Glutamatergic neuron (in vitro differentiated cells): ENCODE measurements at places on chromosomes 13 and 19. TPM values are rescaled to one million over a fixed set of nuclear protein-coding genes. Genes with fewer than 3 reads are reported as not detected.
A peak's percentile ranks its signal among the peaks of the same experiment; 100 is the strongest.

DNA sequence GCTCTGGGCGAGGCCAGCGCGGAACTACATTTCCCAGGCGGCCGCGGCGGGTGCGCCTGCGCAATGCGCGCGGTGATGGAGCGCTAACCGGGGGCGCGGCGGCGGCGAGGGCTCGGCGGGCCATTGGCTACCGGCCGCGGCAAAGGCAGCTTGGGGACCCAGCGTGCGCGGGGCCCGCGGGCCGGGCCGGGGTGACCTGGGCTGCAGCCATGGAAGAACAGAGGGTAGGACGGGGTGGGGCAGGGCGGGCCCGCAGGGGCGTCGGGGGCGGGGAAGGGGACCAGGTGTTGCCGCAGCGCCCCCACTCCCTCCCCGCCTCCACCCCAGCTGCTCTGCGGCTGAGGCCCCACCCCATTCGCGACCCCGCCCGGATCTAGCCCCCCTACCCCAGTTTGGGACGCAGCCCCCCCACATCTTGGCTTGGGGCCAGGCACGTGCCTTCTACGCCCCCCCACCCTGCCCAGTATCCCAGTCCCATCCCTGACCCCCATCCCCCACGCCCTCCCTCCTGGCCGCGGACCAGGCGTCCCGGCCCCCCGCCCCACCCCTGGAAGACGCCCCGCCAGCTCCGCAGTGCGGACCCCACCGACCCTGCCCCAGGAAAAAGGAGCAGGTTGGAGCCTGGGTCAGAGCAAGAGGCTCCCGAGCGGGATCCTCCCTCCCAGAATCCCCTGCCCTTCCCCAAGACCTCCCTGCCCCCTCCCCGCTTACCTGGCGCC lies at the start of gene FSD1:
Gene FSD1 (plus strand): TSS at position 61 of the 719 bp plus-strand sequence. CDS start 149 bp downstream, at position 210.
- H3K4me3 ChIP-seq = peak within 1 kb of the TSS; percentile 85
- peaks cover 7% of the 10 kb centered on the region for H3K4me1 ChIP-seq
- DNase-seq = peak; percentile 95
- peaks cover 12% of the 10 kb centered on the region for H3K27me3 ChIP-seq

DNA sequence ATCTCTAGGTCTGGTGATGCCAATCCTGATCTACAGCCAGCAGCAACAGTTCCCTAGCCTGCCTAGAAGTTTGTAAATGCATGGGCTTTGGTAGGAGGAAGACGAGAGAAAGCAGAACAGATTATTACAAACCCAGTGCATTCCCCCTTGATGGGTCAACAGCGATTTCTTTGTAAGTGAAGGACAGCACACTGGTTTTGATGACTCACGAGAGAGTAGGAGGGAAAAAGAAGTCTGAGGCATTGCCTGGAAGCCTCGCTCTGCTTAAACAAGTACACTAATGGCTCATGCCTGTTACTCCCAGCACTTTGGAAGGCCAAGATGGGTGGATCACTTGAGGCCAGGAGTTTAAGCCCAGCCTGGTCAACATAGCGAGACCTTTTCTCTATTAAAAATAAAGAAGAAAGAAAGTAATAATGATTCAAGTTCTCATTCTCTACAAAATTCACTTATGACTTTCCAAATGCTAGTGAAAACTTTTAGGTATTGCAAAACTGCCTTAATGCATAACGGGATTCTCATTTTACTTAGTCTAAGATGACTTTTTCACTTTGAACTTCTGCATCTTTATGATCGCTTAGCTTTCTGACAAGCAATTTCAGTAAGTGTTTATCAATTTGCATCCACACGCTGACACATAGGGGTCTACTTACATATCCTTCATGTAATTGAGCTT lies 47.7 kb upstream of the USPL1 start:
- H3K4me1 ChIP-seq = no peaks in the 10 kb centered on the region
- H3K4me3 ChIP-seq = no peak overlapping the region
- no peaks in the 10 kb centered on the region for H3K36me3 ChIP-seq
- no peak for DNase-seq
- no peaks in the 10 kb centered on the region for H3K27me3 ChIP-seq

DNA sequence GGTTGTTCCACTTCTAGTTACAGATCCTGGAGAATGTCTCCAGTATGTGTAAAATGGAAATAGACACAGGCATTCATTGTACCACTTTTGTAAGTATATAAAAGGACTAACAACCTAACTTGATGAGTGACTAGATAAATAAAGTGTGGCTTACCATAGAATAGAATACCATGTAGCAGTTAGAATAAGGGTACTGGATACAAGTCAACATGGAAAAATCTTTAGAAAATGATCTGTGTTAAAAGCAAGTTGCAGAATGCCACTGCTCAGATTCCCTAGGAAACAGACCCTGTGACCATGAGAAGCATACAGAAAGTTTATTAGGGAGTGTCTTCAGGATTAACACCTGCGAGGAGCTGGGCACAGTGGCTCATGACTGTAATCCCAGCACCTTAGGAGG lies 25.9 kb upstream of the RNASEH2B start:
- DNase-seq = no peak
- H3K27me3 ChIP-seq = no peaks in the 10 kb centered on the region
- H3K36me3 ChIP-seq = no peaks in the 10 kb centered on the region
- no peak overlapping the region for H3K4me3 ChIP-seq
- no peak overlapping the region for H3K27ac ChIP-seq
- no peaks in the 10 kb centered on the region for H3K4me1 ChIP-seq

DNA sequence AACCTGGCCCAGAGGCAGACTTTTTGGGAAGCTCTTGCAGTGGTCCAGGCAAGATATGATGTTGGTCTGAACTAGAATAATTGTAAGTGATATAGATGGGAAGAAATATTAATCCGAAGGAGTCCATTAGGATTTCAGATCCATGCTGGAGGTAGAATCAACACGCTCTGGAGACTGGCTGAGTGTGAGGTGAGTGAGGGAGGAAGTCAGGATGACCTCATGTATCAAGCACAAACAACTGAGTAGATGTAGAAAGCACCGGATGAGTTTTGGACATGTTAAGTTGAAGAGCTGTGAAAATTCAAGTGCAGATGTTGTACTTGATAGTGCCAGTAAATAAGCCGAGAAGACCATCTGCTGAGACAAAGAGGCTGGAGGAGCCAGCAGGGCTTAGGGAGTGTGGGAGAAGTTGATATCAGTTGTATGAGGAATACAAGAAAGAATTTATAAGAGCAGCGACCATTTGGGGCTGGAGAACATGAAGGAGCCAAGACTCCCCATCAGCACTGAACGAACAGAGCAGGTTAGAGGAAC lies 5.3 kb upstream of the CNMD start:
- no peak overlapping the region for H3K27ac ChIP-seq
- no peaks in the 10 kb centered on the region for H3K4me1 ChIP-seq
- peaks cover 7% of the 10 kb centered on the region for H3K27me3 ChIP-seq
- DNase-seq = no peak

DNA sequence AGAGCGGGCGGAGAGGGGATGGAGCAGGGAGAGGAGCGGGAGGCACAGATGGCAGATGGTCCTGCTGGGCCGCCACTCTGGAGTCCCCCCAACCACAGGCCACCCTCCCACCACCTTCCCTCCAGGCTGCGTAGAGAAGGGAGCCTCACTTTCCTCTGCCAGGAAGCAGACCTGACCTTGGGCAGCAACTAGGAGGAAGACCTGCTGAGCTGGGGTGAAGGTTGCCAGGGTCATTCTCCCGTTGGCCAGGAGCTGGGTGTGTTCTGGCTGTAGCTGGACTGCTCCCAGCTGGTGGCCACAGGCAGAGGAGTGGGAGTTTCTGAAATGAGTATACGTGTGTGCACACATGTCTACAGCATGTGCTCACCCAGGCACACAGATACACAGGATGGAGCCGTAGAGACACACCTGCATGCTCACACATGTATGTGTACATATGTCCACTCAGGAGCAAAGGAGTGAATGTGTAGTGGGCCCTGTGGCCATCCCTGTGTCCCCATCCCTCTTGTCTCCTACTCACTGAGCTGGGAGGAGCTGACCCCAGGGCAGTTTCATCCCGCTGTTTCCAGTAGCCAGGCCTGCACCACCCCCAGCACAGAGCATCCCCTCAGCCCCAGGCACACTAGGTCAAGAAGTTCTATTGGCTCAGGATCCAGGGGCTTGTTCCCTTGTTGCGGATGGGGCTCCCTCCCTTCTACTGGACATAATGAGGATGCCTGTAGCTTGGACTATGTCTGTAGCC lies 53.0 kb downstream of the CHST8 start:
- peak overlapping the region; percentile 97 for H3K27ac ChIP-seq
- peak; percentile 63 for DNase-seq
- no peaks in the 10 kb centered on the region for H3K36me3 ChIP-seq
- H3K4me1 ChIP-seq = peaks cover 73% of the 10 kb centered on the region

DNA sequence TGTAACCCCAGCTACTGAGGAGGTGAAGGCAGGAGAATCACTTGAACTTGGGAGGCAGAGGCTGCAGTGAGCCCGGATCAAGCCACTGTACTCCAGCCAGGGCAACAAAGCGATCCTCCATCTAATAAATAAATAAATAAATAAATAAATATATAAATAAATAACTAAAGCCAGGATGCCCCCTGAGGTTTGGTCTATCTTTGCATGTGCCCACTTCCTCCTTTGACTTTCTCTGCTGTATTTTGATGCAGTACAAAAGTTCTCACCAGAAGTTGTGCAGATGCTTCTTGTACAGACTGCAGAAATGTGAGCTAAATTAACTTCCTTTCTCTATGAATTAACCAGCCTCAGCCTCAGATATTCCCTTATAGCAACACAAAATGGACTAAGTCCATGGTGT lies 6.5 kb upstream of the N4BP2L2 start:
- no peak for DNase-seq
- H3K27me3 ChIP-seq = peaks cover 2% of the 10 kb centered on the region
- H3K27ac ChIP-seq = no peak overlapping the region
- no peaks in the 10 kb centered on the region for H3K36me3 ChIP-seq

GRCh38 chr19:51399231-51399630 lies 8.8 kb upstream of the C19orf84 start:
- no peak overlapping the region for H3K4me3 ChIP-seq
- H3K4me1 ChIP-seq = no peaks in the 10 kb centered on the region
- H3K27me3 ChIP-seq = peaks cover 2% of the 10 kb centered on the region
- H3K27ac ChIP-seq = no peak overlapping the region
- no peak for DNase-seq

- H3K36me3 ChIP-seq = no peaks in the 10 kb centered on the region
- peaks cover 9% of the 10 kb centered on the region for H3K4me1 ChIP-seq
- DNase-seq = no peak
- peaks cover 5% of the 10 kb centered on the region for H3K27me3 ChIP-seq
These were observed 5.5 kb downstream of the PNMA8C start for GRCh38 chr19:46423188-46423587.

DNA sequence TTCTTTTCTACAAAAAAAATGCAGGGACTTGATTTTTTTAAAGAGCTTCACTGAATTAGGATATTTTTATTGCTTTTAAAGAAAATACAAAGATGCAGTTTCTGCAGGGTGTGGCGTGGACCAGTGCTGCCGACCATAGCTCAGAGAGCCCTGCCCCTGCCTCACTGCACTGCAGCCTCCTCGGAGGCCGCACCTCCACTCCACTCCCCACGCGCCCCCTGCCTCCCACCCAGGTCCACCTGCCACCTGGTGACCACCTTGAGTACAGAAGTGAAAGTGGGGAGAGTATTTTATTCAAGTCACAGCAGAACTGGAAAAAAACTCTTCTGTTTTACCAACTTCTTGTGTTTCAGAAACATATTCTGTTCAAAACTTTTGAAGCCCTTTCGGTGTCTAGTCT lies 7.9 kb upstream of the F7 start:
- no peak overlapping the region for H3K27ac ChIP-seq
- H3K4me1 ChIP-seq = peaks cover 16% of the 10 kb centered on the region
- H3K36me3 ChIP-seq = no peaks in the 10 kb centered on the region
- no peak overlapping the region for H3K4me3 ChIP-seq

- peaks cover 1% of the 10 kb centered on the region for H3K4me1 ChIP-seq
- DNase-seq = no peak
- H3K27ac ChIP-seq = no peak overlapping the region
- peaks cover 3% of the 10 kb centered on the region for H3K27me3 ChIP-seq
- no peak overlapping the region for H3K4me3 ChIP-seq
These were observed 8.9 kb downstream of the KHSRP start for GRCh38 chr19:6415591-6416190.

DNA sequence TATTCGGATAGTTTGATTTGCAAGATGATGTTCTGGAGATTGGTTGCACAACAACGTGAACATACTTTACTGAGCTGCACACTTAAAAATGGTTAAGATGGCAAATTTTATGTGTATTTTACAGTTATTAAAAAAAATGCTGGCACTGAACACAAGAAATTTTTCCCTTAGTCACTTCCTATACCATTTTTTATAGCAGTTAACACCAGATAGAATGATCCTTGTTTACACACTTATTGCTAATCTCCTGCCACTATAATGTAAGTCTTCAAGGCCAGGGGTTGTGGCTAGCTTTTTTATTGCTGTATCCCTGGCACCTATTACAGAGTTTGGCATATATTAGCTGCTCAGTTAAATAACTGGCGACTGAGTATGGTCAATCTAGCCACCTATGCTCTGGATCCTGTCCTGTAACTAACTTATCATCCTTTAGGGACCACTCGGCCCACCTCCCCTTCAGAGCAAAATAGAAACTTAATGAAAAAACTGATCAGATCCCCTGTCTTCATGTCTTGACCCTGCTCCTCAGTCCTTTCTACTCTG lies 2.0 kb upstream of the EBPL start:
- H3K27ac ChIP-seq = no peak overlapping the region
- H3K4me3 ChIP-seq = no peak overlapping the region
- no peaks in the 10 kb centered on the region for H3K36me3 ChIP-seq
- H3K27me3 ChIP-seq = peaks cover 3% of the 10 kb centered on the region
- DNase-seq = no peak

GRCh38 chr19:54448040-54448773 lies 792 bp upstream of the LENG8 start:
- H3K36me3 ChIP-seq = peaks cover 13% of the 10 kb centered on the region
- H3K4me3 ChIP-seq = peak overlapping the region; percentile 91
- peak; percentile 79 for DNase-seq
- H3K4me1 ChIP-seq = peaks cover 12% of the 10 kb centered on the region
- peaks cover 21% of the 10 kb centered on the region for H3K27me3 ChIP-seq
- H3K27ac ChIP-seq = peak overlapping the region; percentile 99

GRCh38 chr13:114019367-114019766 lies 45.5 kb upstream of the C13orf46 start:
- DNase-seq = no peak
- no peak overlapping the region for H3K27ac ChIP-seq
- H3K4me1 ChIP-seq = peaks cover 3% of the 10 kb centered on the region

DNA sequence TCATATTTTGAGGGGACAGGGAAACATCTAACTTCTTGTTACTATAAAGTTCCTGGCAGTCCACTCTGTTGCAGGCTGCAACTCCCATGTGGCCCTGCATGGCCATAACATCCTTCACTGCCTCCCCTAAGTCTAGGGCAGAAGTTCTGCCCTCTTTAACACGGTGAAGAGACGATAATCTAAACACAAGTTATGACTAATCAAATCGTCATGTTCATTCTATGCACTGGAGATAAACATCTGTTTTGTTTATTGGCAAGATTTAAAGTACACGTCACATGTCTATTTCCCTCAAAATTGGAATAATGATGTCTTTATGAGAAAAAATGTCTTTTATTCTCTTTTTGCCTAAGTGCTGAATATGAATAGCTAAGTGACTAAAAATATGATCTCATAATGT lies 1629.4 kb downstream of the PCDH9 start:
- no peak for DNase-seq
- H3K36me3 ChIP-seq = no peaks in the 10 kb centered on the region
- H3K4me3 ChIP-seq = no peak overlapping the region
- H3K4me1 ChIP-seq = peaks cover 3% of the 10 kb centered on the region

- no peak for DNase-seq
- H3K4me1 ChIP-seq = peaks cover 25% of the 10 kb centered on the region
- H3K36me3 ChIP-seq = no peaks in the 10 kb centered on the region
- peaks cover 22% of the 10 kb centered on the region for H3K27me3 ChIP-seq
- no peak overlapping the region for H3K27ac ChIP-seq
These were observed 772 bp downstream of the FAM174C start for GRCh38 chr19:1275976-1276627.

Gene RRAS
- 4.7 TPM for total RNA-seq

Gene ZNF584
- total RNA-seq = 5.8 TPM

Gene NOTCH3
- 3.6 TPM for total RNA-seq

Gene IGFL1
- not detected for total RNA-seq

Gene SLC6A16
- total RNA-seq = 6.6 TPM

Gene SNRNP70
- 300 TPM for total RNA-seq

Gene GAS6
- total RNA-seq = 47.6 TPM
